ENCODE measurements at places on chromosomes 3 and 15.

DNA sequence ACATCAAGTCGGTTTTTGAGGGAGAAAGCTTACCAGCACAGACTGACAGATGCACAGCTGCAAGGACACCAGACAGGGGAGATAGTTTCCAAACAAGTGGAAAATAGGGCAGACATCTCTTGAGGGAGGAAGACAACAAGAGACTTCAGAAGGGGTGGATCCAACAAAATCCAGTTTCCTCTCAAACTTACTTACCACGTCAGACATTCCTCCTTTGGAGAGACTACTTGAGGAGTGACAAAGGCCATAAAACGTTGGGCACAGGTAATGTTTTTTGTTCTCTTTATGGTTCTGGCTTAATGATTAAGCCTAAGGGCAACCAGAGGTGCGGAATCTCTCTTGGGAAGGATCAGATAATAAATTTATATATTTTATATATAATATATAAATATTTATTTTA, 76.1 kb downstream of the CD200 start:
- DNase-seq: no peak

DNA sequence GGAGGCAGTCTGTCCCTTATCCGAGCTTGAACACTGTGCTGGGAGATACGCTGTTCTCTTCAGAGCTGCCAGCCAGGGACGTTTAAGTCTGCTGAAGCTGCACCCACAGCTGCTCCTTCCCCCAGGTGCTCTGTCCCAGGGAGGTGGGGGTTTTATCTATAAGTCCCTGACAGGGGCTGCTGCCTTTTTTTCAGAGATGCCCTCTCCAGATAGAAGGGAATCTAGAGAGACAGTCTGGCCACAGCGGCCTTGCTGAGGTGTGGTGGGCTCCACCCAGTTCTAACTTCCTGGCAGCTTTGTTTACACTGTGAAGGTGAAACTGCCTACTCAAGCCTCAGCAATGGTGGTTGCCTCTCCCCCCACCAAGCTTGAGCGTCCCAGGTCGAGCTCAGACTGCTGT, 319.9 kb upstream of the GRM7 start:
- no peak for DNase-seq

DNA sequence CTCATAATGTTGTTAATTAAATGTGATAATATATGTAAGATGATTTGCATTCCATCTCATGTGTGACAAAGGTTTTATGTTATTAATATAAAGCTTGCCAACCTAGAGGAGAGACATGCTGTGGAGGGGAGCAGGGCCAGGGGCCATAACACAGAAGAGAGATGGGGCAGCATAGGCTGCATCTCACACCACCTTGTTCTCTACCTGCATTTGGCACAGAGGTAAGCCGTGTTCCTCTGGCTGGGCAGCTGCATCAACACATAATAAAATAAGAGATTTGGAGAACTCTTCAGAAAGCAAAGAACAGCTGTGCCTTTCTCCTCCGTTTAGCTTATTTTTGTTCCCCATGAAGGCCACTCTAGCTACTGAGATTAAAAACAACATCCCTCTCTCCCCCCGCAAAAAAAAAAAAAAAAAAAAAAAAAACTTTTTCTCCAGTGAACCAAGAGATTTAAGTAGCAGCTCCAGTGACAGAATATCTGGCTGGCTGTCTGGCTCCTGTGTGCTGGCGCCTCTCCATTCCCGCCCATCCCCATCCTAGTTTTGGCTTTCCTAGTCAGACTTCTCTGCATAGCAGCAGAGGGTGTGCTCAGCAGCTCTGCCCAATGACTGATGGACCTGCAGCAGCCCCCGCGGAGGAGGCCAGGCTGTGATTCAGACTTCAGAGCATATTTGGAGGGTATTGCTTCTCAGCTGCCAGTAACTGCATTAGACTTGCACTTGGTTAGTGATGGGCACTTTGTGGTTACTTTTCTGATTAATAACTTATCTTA, 52.2 kb upstream of the STXBP5L start:
- peak; percentile 38 for DNase-seq

GRCh38 chr15:33114374-33114717, 80.2 kb downstream of the FMN1 start:
- DNase-seq: no peak

GRCh38 chr3:85159376-85159775, 200.6 kb downstream of the CADM2 start:
- DNase-seq: no peak

DNA sequence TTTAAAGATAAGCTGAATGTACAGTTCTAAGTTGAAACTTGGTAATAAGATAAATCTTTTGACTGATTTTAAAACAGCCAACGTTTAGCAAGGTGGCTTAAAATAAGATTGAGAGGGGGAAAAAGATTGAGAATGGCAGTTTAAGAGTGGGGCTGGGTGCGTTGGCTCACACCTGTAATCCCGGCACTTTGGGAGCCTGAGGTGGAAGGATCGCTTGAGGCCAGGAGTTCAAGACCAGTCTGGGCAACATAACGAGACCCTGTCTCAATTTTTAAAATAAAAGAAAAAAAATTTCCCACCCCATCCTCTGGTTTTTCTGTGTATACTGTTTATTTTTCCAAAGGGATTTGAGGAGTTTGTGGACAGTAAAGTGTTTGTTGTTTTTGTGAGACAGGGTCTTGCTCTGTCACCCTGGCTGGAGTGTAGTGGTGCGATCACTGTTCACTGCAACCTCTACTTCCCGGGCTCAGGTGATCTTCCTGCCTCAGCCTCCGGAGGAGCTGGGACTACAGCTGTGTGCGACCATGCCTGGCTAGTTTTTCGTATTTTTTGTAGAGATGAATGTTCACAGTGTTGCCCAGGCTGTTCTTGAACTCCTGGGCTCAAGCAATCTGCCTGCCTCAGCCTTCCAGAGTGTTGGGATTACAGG, 3.0 kb downstream of the MAPK6 start:
- no peak for DNase-seq

DNA sequence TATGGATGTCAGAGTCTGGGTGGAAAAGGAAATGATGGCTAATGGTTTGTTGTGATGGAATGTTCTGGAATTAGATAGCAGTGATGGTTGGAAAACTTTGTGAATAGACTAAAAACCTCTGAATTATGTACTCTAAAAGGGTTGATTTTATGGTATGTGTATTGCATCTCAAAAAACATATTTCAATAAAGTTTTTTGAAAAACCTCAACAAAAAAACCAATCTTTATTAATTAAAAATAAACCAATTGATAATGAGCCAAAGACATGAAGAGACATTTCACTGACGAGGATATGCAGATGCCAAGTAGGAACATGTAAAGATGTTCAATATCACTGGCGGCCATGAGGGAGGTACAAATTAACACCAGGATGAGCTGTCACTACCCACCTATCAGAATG, 70.0 kb upstream of the STIMATE start:
- no peak for DNase-seq

DNA sequence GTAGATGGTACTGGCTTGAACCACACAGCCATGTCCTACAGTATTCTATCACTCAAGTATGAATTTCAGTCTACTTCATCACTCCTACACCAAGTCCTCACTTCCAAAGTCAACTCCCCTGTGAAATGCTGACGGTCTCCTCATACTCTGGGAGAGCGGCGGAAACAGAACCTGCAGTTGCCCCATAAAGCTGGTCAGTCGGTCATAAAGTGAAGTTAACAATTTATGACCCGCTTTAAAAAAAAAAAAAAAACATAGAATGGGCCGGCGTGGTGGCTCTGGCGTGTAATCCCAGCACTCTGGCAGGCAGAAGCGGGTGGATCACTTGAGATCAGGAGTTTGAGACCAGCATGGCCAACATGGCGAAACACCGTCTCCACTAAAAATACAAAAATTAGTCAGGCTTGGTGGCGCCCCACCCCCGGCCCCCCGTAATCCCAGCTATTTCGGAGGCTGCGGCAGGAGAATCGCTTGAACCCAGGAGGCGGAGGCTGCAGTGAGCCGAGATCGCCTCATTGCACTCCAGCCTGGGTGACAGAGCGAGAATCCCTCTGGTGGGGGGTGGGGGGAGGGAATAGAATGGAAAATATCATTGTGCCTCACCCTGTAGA, 2.1 kb downstream of the TRANK1 start:
- no peak for DNase-seq

DNA sequence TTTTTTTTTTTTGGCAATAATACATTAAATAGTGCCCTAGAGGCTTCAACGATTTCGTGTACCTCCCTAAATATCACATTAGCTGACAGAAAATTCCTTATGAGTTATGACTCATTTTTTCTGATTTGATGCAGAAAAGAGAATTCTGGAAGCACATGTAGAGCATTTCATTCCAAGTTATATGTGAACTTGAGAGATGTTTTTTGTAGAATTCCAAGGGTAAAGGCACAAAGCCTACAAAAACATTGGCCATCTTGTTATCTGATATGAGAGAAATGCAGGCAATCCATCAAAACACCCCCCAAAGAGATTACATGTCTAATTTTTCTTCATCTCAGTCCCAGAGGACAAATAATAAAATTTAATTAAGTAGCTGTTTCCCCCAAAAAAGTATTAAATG, 6.7 kb upstream of the PFN2 start:
- peak; percentile 75 for DNase-seq

DNA sequence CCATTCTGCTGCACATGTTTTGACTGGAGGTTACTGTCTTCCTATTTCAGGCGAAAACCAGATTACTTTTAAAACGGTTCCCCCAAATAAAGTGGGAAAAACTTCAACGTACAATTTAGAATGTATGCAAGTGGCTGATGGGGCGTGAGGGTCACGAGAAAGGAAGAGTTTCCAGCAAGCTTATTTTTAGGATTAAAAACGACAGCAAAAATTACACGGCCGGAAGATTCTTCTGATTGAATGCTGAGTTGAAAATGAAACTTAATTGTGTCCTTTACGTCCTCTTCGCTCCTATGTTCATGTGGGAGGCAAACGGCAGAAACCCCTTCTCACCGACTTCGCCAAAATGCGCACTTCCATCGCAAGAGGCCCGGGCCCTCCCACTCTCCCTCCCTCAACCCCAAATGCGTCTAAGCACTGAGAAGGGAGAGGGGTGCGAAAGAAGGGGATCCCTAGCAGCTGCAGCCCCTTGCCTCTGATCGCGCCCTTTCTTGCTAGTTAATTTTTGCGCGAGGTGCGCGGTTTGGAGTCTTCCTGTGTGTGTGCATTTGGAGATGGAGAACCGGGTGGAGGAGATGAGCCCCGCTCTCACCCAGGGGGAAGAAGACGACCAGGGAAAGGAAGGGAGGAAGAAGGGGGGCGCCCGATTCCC, 656 bp downstream of the CD47 start:
- peak; percentile 58 for DNase-seq

GRCh38 chr15:90686435-90687218, 30.5 kb upstream of the BLM start:
- DNase-seq: no peak

GRCh38 chr3:31235062-31235700, 297.5 kb upstream of the STT3B start:
- DNase-seq: no peak

- no peak for DNase-seq
Measured at GRCh38 chr3:55183201-55183600, 255.3 kb upstream of the LRTM1 start.

DNA sequence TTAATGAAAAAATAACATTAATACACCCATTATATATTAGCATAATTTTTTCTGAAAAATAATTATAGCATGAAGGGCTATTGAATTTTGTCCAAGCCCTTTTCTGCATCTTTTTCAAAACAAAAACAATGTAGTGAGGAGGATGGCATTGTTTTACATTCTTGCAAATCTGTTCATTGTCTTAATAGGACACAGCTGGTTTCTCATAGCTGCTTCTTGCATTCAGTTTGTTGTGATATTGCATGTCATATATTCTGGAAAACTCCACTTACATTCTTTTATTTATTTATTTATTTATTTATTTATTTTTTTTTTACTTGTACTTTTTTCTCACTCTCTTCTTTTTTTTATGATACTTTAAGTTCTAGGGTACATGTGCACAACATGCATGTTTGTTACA, 107.4 kb downstream of the NR1D2 start:
- peak; percentile 55 for DNase-seq

- DNase-seq: no peak
Measured at GRCh38 chr15:74785194-74786032, 3.5 kb downstream of the CSK start.

All from adipocyte (in vitro differentiated cells).